NCI-H774 (cell line): ENCODE measurements at places on chromosomes 5 and 9.

DNA sequence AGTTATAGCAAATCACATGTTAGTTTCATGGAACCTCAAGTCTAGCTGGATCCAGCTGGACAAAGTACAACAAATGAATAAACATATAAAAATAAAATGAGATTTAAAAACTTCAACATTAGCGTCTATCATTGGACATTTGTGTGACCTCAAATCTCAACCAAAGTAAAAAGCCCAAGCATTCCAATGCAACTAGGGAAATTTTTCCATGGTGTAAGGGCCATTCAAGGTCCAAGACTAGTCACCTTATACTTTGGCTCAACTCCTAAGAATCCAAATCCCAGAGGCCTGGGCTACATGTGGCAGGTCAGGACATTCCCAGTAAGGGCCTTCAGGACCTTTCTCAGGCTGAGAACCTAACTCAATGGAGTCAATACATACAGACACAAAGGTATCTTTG is 137.4 kb upstream of the DMAC1 start:
- DNase-seq: no peak

DNA sequence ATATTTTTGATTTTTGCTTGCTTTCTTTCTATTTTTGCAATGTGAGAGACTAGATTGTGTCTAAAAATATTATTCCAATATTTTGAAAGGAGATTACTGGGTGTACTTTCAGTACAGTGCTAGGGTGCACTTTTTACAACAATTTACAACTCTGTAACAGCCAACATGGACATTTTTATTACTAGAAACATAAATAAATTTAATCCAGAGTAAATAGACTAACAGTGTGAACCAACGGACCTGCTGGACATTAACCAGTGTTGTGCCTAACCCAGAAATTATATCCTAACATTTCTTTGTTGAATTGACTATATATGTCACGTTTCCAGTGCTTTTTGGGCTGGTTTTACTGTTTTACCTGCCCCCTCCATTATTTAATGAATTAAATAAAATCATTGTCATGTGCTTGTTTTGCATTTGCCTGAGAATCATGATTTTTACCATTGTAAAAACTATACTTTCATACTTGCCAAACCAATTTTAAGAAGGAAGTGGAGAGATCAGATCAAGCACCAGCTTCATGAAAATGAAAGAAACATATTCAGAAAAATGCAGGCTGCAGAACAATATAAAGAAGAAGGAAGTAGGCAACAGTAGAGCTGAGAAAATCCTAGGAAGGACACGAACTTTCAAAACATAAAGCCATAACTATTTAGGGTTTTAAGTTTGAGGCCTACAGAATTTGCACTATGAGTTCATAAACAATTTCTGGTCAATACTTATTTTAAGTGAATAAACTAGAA is 400.8 kb upstream of the PIK3R1 start:
- DNase-seq: no peak

DNA sequence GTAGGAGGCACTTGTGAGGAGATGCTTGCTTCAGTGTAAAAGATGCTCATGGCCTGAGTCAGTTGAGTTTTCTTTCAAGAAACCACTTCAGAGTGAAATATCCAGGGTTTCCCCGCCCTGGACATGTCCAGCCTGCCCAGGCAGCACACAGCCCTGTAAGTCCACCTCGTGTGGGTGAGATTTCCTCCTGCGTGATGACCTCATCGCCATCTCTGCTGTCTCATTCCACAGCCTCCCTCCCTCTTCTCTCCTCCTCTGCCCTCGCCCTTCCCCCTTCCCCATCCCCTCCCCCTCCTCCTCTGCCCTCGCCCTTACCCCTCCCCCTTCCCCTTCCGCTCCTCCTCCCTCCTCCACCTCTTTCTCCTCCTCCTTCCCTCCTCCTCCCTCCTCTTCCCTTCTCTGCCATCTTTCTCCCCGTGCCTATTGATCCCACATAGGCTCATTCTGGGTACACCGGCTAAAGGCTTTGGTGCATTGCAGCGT is 34.0 kb upstream of the NCS1 start:
- DNase-seq: no peak

DNA sequence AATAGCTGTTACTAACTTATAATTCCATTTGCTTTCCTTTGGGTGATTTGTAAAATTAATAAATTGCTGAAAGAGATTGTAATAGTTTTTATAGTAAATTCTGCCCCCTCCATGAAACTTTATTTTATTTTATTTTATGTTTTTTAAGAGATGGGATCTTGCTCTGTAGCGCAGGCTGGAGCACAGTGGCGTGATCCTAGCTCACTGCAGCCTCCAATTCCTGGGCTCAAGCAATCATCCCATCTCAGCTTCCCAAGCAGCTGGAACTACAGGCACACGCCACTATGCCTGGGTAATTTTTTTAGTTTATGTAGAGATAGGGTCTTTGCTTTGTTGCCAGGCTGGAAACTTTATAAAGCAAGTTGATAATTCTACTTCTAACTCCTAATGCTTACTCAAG is 395 bp downstream of the IL33 start:
- DNase-seq: no peak
